G401 (cell line): ENCODE measurements at places on chromosomes 12 and 14. TPM values are rescaled to one million over a fixed set of nuclear protein-coding genes. Genes with fewer than 3 reads are reported as not detected.

ZFHX2 gene
- total RNA-seq = under 0.01 and 0.03 TPM in 2 replicates

TAS2R31 gene
- 0.14 and 0.43 TPM in 2 replicates for total RNA-seq

HOTAIR gene
- 4.1 and 15.0 TPM in 2 replicates for total RNA-seq

HHIPL1 gene
- 0.20 TPM in 1 of 2 replicates, not detected in the other for total RNA-seq

RASSF8 gene
- total RNA-seq = 10.0 and 13.7 TPM in 2 replicates

MSRB3 gene
- 132 and 147 TPM in 2 replicates for total RNA-seq

CIROP gene
- not detected in 2 replicates for total RNA-seq

BCDIN3D gene
- total RNA-seq = 1.9 and 2.8 TPM in 2 replicates

DEPDC4 gene
- total RNA-seq = 0.10 and 1.5 TPM in 2 replicates

PMCH gene
- total RNA-seq = not detected in 2 replicates

FOXG1 gene
- total RNA-seq = 0.25 TPM in 1 of 2 replicates, not detected in the other

TMPRSS12 gene
- total RNA-seq = not detected in 2 replicates

OASL gene
- not detected in 2 replicates for total RNA-seq

TSPAN19 gene
- not detected in 2 replicates for total RNA-seq

DHRS2 gene
- total RNA-seq = 0.61 and 3.7 TPM in 2 replicates

SLC8A3 gene
- total RNA-seq = not detected in 2 replicates

GARIN6 gene
- not detected in 2 replicates for total RNA-seq

CCDC88C gene
- total RNA-seq = 14.0 and 16.9 TPM in 2 replicates

MIP gene
- not detected in 2 replicates for total RNA-seq

PLCZ1 gene
- not detected in 2 replicates for total RNA-seq

CARMIL3 gene
- 0.74 and 1.6 TPM in 2 replicates for total RNA-seq

G2E3 gene
- 22.7 and 41.9 TPM in 2 replicates for total RNA-seq

ANG gene
- 3.4 and 7.1 TPM in 2 replicates for total RNA-seq
